Foreskin fibroblast (primary cell): ENCODE measurements at places on chromosomes 4 and X.

- no peak for DNase-seq
These were observed 400.7 kb upstream of the FAT1 start for GRCh38 chr4:187124331-187124730.

- no peak for DNase-seq
These were observed 35.9 kb downstream of the WDR1 start for GRCh38 chr4:10080589-10081217.

- no peak for DNase-seq
These were observed 4.1 kb upstream of the ARX start for GRCh38 chrX:25019707-25020390.

GRCh38 chr4:71020611-71021010 lies 27.2 kb downstream of the DCK start:
- DNase-seq = no peak

- DNase-seq = no peak
These were observed 11.0 kb downstream of the EREG start for GRCh38 chr4:74375824-74376426.

DNA sequence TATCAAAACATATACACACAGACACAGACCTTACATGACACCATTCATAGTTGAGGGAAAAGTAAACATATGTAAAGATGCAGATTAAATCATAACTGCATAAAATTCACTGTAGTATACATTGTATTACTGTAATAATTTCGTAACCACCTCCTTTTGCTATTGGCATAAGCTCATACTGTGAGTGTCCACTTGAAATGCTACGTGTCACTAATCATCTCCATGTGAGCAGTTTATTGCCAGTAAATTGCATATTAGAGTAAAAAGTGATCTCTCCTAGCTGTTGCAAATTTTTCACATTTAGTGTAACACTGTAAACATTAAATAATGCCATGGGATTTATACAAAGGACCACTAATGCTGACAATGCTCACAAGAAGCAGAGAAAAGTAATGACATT lies 256.7 kb upstream of the GNPDA2 start:
- no peak for DNase-seq

DNA sequence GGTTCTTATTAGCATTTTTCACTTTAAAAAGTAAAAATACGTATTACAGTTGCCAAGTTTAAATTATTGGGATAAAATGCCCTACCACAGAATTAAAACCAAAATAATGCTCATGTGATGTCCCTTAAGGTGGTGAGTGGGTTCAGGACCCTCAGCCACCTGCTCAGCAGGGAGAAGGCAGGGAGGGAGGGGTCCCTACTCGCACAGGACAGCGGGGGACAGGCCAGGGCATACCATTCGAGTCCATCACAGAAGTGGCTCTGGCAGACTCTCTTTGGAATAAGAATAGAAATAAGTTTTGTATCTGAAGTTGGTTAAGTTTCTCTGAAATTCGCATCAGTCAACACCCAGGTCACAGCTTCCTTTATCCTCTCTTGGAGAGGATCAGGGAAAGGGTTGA lies 37.7 kb downstream of the NOP14 start:
- no peak for DNase-seq

DNA sequence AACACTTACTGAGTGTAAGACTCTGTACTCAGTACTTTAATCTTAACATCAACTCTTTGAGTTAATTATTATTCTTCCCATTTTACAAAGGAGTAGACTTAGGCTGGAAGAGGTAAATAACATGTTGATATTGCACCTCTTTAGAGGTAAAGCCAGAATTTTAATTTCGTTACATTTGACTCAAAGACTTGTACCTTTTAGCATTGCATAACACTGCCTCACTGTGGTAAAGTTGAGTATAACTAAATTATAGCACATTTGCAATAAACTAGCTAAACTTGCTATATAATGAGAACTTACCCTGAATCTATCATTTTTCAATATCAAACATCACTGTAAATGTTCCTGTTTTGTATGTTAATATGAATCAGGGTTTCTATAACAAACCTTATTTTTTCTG lies 218.5 kb downstream of the PRR32 start:
- no peak for DNase-seq
